Stimulated activated CD8-positive, alpha-beta memory T cell treated with anti-CD3 and anti-CD28 coated beads, Interleukin-12 subunit alpha, Interleukin-12 subunit beta, amount 100 ng/mL, for 1 hour (primary cell): ENCODE measurements at places on chromosomes 4 and X.

DNA sequence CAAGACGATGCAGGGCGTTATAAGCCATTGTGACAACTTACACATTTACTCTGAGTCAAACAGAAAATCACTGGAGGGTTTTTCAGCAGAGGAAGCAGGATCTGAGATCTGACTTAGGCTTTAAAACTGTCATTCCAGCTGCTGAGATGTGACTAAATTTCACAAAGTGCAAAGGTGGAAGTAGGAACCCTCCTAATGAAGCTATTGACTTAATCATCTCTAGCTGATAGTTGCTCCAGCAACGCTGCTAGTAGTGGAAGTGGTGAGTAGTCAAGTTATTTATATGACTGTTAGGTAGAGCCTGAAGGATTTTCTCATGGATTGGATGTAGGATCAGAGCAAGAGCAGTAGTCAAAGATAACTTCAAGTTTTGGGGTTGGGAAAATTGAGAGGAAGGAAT, 218.6 kb downstream of the GRID2 start:
- DNase-seq, result no peak

DNA sequence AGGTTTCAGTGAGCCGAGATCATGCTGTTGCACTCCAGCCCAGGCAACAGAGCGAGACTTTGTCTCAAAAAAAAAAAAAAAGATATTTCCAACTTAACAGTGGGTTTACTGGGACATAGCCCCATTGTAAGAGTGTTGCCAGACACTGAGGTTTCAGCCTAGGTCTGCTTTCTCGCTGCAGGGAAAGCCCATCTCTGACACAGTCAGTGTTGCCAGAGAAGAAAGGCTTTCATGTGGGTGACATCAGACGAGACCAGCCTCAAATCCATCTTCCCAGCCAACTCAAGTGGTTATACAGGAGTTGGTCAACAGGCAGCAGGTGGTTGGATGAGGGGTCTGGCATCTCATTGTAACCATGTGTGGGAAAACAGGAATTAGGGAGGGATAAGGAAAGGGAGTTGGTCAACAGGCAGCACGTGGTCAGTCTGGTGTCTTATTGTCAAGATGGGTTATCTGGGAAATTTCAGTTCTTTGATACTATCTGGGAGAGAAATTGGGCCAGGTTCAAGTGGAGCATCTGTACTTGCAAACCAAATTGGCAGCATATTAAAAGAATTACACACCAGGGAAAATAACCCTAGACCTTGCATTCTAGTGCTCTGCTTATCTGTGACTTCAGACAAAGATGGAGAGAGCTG, 41.1 kb downstream of the NELFA start:
- DNase-seq, result no peak

- no peak for DNase-seq
Measured at GRCh38 chrX:131650637-131651410, 107.0 kb downstream of the OR13H1 start.

DNA sequence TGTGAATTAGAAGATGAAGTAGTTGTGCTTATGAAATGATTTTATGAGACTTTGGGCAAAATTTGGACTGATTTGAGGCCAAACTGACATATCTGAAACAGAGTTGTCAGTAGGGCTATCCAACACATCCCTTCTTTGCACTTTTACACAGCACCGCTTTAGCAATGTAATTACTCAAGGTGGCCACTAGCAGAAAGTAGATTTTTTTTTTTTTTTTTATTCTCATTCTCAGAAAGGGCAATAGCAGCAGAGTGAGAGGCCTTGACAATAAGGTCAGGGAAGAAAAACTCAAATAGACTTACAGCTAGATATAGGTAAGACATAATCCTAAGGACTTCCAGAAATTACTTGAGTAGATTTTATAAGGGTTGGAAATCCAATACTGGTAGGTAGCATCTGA, 414.3 kb downstream of the NAP1L3 start:
- no peak for DNase-seq

DNA sequence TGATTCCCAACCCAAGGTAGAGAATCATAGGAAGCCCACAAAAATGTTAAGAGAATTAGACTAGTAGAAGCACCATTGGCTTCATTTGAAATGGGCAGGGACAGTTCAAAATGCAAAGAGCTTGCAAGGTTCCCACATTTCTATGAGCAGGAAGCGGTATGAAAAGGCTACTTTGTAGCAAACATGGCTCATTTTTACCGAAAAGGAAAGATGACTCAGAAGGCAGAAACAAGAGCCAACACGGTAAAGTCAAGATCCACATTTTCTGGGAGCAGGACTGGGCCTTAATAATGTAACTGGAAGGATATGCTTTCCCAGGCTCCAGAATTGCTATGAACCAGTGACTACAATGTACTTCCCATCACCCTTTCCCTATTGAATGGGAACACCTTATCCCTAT, 89.5 kb downstream of the GLRA3 start:
- DNase-seq, result no peak

DNA sequence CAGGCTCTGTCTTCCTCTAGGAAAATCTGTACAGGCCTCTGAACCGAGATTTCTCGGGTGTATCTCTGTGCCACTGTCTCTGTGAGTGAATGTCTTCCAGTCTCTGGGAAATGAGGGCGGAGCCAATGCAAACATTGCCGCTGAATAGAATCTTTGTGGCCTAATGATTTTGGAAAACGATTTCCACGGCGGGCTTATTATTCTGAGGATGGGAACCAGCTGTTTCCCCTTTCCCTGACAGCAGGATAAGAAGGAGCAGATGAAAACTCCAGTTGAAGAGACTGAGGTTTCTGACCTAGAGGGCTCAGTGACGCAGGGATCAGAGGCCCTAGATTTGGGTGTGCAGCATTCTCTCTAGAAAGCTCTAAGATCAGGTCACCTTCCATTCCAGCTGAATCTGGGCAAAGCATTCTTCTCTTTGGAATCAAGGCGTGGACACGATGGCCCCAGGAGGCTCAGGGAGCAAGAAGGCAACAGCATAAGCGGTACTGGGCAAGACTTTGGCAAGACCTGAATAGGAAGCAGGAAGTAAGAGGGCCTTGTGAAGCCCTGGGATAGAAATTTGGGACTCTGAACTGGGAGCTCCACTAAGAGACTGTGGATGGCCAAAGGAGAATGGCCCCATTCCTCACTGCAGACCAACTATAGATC, 47.3 kb downstream of the PJA1 start:
- DNase-seq, result no peak

DNA sequence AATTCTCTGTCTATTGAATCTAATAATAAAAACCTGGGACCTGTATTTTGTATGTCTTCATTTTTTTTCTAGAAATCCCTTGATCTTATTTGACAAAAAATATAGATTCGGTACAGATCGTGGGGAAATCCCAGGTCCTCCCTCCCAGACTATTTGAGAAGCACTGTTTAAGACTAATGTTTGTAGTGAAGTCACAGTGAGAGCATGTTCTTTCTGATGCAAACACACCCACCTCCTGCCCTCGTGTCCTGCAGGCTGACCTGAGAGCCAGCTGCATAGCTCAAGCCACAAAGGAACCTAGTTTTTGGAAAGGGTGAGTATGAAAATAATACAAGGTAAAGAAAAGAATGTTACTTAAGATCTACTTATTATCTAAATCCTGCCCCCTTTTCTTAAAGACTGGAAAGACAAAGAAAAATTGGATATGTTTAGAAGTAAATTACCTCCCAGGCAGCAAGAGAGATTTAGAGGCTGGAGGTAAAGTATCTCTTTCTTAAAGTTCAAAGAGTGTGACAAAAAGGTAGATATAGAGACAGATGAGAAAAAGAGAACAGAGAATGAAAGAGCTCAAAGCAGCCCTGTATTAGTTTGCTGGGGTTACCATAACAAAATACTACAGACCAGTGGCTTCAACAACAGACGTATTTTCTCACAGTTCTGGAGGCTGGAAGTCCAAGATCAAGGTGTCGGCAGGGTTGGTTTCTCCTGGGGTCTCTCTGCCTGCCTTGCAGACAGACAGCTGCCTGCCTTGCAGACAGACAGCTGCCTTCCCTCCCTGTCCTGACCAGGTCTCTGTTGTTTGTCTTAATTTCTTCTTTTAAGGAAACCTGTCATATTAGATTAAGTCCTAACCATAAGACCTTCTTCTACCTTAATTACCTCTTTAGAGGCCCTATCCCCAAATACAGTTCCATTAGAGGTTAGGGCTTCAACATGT, 20.4 kb upstream of the DCTD start:
- DNase-seq, result no peak

GRCh38 chrX:2907295-2907694, 21.8 kb downstream of the ARSD start:
- DNase-seq, result no peak

- DNase-seq, result no peak
Measured at GRCh38 chrX:43552156-43552555, 103.9 kb upstream of the MAOA start.

DNA sequence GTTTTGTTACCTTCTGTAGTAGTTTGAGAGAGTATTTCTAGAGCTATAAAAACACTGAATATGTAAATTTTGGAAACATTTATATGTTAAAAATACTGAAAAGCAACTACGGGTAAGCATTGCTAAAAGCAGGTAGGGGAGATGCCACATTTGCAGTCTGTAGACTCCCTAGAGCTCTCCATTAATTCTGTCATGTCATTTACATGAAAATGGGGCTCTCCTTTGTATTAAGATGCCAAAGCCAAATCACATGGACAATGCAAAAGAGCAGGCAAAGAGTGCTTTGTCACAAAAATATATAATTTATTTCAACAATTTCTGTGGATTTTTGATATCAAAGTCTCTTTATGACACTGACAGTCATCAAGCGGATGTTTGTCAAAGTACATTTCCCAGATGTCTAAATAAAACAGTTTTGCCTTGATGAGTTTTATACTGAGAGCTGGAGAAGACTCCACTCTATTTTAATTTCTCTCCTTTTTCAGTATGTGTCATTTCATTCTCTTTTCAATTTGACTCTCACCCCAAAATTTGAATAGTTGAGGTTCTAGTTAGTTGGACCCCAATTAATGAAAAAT, 51.8 kb downstream of the LDB2 start:
- DNase-seq, result no peak

DNA sequence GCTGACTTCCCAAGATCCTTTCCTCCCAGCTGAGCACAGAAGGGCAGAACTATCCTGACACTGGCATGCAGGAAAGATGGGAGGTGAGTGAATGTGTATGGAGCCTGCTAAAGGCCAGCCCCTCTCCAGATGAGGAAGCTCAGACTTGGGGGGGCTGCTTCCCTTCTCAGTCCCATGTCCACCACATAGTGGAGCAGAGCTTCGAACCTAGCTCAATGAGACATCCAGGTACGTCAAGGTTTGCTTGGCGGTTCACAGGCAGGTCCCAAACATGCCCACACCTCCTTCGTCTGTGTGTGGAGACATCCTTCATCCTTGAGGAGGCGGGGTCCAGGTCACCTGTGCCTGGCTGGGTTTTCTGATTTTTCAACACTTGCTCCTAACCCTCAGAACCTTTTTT, 31.3 kb downstream of the ACSL1 start:
- DNase-seq, result no peak

GRCh38 chr4:183352546-183352945, 30.3 kb upstream of the CLDN24 start:
- DNase-seq, result no peak

DNA sequence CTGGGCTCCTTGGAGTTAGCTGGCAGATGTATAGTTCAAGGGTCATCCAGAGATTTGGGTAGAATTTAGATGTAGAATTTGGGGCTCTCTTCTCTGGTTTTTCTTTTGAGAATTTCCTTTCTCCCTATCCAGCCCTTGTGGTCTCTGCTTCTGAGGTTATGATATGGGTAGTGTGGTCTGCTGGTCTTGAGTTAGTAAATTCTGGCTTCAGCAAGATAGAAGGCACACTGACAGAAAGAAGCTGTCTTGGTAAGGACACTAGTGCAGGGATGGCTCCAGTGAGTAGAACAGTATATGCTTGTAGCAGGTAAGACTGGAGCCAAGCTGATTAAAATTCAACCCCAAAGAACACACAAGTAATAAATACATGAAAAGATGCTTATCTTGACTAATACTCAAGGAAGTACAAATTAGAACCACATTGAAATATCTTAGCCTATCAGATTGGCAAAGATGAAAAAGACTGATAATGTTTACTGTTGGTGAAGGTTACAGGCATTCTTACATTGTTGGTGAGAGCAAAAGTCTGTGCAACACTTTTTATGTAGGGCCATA, 2.1 kb upstream of the IL9R start:
- no peak for DNase-seq

DNA sequence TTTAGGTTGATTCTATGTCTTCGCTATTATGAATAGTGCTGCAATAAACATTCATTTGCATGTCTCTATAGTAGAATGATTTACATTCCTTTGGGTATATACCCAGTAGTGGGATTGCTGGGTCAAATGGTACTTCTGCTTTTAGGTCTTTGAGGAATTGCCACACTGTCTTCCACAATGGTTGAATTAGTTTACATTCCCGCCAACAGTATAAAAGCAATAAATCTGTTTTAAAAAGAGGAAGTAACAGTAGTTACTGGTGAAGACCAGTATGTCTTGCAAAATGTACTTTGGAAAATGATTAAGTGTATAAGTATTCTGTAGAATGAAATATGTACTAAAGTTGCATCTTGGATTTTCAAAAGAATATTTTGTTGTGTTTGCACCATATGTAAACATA, 77.3 kb downstream of the SHROOM4 start:
- DNase-seq, result no peak

DNA sequence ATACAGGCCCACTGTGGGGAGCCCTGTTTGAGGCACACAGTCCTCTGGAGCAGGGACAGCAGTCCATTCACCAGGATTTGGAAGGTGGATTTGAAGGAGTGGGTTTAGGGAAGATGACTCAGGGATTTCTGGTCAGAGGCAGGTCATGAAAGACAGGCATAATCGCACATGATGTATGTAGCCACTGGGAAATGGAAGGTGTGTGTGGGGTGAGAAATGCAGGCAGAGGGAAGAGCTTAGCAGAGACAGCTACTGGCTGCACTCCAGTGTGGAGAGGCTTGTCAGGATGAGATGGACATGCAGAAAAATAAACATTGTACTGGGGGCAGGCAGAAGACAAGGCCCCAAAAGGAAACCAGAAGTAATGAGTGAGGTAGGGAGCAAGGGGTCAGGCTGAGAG, 85.2 kb upstream of the STS start:
- DNase-seq, result no peak

DNA sequence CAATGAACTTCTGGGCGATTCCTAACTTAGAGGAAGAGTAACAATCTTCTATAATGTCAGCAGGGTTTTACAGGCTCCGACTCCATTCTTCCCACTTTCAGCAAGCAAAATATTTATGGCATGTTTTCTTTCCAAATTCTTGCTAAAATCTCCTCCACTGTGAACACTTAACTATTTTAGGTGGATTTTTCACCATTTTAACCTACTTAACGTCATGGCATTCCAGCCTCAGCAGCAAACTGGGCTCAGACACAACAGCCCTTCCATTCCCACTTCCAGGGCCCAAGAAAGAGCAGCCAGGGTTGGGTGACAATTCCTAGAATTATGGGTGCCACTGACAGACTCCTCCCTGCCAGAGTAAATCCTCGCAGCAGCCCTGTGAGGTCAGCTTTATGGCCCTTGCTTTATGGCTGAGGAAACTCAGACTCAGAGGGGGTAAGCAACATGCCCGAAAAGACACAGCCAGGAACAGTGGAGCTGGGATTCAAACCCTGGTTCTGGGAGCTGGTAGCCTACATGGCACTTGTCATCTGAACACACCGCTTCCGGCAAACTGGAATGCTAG, 112.8 kb upstream of the MAP3K15 start:
- DNase-seq, result no peak

- no peak for DNase-seq
Measured at GRCh38 chrX:150525061-150525919, 43.1 kb upstream of the MTM1 start.
